ENCODE measurements at places on chromosomes 4 and X.

GRCh38 chr4:130067419-130067818 lies 971.5 kb downstream of the C4orf33 start:
- no peak for DNase-seq

GRCh38 chr4:152513078-152513477 lies 22.8 kb downstream of the FBXW7 start:
- DNase-seq, result no peak

- no peak for DNase-seq
These were observed 1.7 kb downstream of the TMEM185A start for GRCh38 chrX:149629730-149630387.

GRCh38 chrX:39903937-39904336 lies 193.8 kb downstream of the BCOR start:
- no peak for DNase-seq

- DNase-seq, result no peak
These were observed 125.1 kb upstream of the STX18 start for GRCh38 chr4:4666693-4667621.

DNA sequence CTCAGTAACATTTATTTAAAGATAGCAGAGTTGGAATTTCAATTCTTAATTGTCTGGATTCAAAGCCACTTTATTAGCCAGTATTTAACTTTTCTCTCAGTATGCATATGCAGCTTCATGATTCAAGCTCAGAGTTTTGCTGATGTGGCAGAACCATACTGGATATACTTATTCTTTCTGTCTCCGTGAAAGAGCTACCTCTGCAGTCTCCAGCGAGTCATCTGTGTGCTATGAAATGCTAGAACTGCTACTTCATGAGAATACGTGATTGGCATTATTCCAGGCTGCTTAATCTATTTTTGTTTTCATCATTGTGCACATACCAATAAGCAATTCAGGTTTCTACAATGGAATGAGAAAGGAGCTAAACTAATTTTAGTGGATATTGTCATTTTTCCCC lies 743.7 kb downstream of the C4orf33 start:
- no peak for DNase-seq

GRCh38 chr4:12884846-12885796 lies 599.0 kb downstream of the RAB28 start:
- no peak for DNase-seq

DNA sequence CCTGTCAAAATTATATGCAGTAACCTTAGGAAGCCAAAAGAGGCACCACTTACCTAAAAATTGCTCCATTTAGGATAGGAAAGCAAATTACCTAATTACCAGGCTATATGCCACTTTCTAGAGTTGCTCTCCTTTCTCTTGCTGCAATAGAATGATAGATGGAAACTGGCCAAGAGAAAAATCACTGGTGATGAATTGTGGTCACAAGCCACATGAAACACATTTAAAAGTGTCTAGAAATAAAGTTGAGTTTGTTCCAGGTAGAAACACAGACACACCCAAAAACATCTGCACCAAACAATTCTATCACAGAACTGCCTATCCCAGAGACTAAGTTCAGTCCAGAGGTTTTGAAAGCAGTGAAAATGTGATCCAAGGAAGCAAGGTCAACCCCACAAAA lies 337.7 kb downstream of the PCDH19 start:
- DNase-seq, result no peak

DNA sequence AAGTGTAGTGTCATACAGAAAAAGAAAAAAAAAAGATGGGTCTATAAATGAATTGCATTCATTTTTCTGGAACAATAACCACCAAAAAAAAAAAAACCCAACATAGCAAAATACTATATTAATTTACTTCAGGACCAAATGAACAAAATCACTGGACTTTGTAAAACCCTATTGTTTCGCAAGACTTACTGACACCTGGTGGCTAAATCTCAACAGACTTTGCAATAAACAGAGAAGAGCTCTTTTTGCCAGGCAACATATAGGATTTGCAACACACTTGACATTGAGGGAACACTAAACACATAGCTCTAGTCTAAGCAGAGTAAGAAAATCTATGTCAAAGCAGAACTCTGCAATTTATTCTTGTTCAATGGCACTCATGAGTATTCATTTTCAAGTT lies 990.2 kb downstream of the STPG2 start:
- no peak for DNase-seq

DNA sequence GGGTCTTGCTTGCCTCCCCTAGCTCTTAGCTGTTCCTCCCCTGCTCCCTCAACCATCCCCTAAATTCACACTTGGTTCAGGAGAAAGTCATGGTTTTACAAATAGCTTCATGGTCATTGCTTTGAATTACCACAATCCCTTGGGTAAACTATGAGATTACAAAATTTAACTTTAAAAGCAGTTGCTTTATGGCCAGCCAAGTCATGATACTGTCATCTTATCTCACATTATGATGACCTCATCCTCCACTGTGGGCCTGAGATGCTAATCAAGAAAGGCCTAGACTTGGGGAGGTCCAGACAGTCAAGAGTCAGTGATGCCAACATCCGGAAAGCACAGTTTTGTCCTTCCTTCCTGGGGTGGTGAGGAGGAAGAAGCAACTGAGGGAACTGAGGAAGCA lies 10.5 kb upstream of the FGF16 start:
- no peak for DNase-seq

GRCh38 chrX:50097071-50097470 lies 103.7 kb downstream of the AKAP4 start:
- no peak for DNase-seq

DNA sequence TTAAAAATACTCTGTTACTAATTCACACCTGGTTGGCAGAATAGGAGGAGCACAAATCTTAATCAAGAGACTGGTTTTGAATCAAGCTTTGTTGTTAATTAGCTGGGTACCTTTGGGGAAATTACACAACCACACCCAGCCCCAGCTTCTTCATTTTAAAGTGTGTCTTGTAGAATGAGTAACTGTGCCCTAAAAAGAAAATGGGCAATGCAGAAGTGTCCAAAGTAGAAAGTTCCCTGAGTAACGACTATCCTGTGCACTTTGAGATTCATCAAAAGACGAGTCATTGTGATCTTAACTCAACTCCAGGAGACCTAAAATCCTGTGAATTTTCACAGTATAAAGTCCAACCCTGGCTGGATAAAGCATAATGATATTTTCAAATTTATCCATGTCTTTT lies 792.3 kb upstream of the HS3ST1 start:
- DNase-seq, result no peak

DNA sequence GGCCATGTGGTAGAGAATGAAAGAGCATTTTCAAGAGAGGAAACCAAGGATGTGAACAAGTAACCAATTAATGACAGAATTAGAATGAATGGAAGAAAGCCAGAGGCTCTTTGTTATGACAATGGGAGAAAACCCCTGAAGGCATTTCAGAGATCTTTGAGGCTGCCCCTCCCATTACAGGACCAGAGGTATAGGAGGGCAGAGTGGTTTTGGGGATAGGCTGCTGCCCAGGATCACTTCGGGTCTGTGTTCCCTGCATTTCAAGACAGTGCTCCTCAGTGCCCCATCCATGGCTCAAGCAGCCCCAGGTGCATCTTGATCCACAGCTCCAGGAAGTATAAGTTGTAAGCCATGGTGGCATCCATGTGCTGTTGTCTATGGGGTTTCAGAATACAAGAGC lies 124.0 kb upstream of the HPF1 start:
- no peak for DNase-seq

- DNase-seq, result no peak
These were observed 60.3 kb upstream of the RXFP1 start for GRCh38 chr4:158461336-158461735.

DNA sequence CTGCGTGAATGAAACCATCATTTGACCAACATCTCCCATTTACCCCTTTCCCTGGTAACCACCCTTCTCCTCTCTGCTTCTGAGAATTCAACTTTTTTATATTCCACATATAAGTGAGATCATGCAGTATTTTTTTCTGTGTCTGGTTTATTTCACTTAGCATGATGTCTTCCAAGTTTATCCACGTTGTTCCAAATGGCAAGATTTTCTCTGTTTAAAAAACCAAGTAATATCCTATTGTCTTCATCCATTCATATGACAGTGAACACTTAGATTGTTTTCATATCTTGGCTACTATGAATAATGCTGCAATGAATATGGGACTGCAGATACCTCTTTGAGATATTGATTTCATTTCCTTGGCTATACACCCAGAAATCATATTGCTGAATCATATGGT lies 362.4 kb upstream of the SLC7A11 start:
- no peak for DNase-seq

- DNase-seq, result no peak
These were observed 59.1 kb downstream of the CHRNA9 start for GRCh38 chr4:40394236-40394635.

DNA sequence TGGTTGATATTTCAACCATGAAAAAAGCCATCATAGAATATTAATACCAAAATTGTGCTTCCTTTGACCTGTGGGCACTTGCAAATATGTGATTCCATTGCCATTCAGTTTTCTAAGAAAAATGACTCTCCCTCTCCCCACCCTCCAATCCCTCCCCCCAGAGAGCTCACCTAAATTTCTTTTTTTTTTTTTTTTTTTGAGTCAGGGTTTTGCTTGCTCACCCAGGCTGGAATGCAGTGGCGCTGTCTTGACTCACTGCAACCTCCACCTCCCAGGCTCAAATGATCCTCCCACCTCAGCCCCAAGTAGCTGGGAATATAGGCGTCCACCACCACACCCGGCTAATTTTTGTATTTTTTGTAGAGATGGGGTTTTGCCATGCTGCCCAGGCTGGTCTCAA lies 47.0 kb downstream of the SNX25 start:
- no peak for DNase-seq

DNA sequence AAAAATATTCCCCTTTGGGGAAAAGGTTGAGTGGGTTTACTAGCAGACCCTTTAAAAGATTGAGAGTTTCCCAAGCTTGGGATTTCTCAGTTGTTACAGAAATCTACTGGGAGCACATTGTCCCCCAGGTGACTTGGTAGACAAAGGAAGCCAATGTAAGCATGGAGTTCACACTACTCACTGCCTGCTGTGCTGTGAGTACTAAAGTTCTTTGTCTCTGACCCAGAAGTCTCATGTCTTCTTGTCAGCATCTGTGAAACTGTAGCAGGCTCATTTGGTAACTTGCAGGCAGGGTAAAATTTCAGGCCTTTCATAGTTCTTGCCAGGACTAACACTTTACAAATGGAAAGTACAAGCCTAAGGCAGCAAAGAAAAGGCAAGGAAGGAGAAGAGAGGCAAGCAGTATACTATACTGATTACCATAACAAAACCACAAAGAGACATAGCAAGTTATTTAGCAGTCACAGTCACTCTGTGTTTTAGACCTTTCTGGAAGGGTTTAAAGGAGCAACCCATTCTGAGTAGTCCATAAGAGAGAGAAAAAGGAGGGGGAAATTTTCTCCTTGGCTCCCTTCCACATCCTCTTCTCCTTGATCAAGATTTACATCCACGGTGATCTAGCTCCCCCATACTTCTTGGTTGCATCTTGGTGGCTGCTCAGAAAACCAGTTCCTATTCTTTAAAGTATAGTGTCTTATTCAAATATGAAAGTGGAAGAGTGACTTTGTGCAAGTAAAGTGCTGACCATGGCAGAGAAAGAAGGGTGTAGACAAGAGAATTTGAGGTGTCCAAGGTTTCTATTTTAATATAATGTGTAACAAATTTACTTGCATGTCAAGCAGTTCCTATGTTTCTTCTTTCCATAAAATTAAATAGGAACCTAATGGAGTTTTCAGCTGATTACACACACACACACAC lies 160.0 kb upstream of the PDE5A start:
- no peak for DNase-seq

- no peak for DNase-seq
These were observed 307.2 kb downstream of the DACH2 start for GRCh38 chrX:86455495-86455894.

GRCh38 chrX:51795136-51795535 lies 51.9 kb downstream of the GSPT2 start:
- DNase-seq, result no peak

GRCh38 chrX:39450234-39450977 lies 647.4 kb downstream of the BCOR start:
- DNase-seq, result no peak

GRCh38 chrX:135453381-135453780 lies 31.6 kb downstream of the SMIM10L2A start:
- no peak for DNase-seq

DNA sequence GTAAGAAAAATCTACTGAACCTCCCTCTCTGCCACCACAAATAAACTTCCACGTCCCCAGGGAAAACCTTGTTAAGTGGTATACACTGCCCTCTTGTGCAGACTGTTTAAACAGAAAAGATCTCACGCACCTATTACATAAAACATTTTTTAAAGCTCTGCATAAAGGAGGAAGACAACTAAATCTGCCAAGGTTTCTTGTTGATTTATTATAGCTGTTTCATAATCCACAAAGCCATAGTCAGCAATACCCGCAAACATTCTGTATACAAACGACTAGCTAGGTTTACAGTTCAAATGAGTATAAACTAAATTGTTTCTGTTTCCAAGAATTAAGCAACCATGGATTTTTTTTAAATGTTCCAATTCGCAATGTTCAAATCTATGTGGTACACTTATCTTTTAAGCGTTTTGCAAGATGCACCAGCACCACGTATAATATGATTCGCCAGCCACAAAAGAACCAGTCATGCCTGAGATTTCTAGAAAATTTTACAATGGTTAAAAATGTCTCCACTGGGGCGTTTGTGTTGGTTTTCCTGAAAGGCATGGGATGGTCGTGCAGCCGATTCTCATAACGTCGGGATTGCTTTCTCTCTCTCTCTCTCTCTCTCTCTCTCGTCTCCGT lies 164.6 kb downstream of the PRKX start:
- DNase-seq, result no peak

GRCh38 chrX:139191746-139192385 lies 338.7 kb upstream of the F9 start:
- no peak for DNase-seq

- no peak for DNase-seq
These were observed 87.5 kb downstream of the TRAPPC11 start for GRCh38 chr4:183746305-183747229.

GRCh38 chrX:83185010-83185409 lies 323.1 kb upstream of the POU3F4 start:
- DNase-seq, result no peak

GRCh38 chr4:6473264-6474052 lies 1.0 kb upstream of the PPP2R2C start:
- DNase-seq, result no peak
